Neural progenitor cell (in vitro differentiated cells): ENCODE measurements at places on chromosomes 3 and 15.

- DNase-seq, result no peak
- no peak overlapping the region for H3K27ac ChIP-seq
- peaks cover 15% of the 10 kb centered on the region for H3K27me3 ChIP-seq
- no peak overlapping the region for H3K4me3 ChIP-seq
- no peaks in the 10 kb centered on the region for H3K36me3 ChIP-seq
- H3K4me1 ChIP-seq, result peaks cover 28% of the 10 kb centered on the region
These were observed 60.5 kb downstream of the NR2F2 start for GRCh38 chr15:96390986-96391385.

DNA sequence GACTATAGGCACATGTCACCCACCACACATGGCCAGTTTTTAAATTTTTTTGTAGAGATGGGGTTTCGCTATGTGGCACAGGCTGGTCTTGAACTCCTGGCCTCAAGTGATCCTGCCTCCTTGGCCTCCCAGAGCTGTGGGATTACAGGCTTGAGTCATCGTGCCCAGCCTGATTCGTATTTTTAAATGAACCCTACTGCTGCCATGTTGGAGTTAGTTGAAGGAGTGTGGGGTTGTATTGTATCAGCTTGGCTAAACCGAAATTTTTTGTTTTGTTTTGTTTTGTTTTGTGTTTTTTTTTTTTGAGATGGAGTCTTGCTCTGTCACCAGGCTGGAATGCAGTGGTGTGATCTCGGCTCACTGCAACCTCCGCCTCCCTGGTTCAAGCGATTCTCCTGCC lies 11.8 kb upstream of the ZNF770 start:
- no peak overlapping the region for H3K4me3 ChIP-seq
- H3K27me3 ChIP-seq, result no peaks in the 10 kb centered on the region
- no peak for DNase-seq

DNA sequence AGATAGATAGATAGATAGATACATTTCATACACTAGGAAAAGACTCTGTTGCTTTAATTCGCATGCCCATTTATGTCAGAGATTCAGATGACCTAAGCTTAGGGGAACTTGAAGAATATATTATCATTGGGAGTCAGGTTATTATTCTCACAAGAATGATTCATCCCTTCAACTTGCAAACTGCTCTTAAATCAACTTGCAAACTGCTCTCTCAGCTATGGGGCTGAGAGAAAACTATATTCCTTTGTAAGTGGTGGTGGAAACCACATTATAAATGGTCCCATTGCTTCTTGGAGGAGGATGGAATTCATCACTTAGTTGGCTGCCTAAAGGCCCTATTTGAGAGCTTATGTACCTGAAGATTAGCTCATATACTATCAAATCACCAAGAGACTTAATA lies 160.9 kb upstream of the STAC start:
- no peaks in the 10 kb centered on the region for H3K27me3 ChIP-seq
- no peaks in the 10 kb centered on the region for H3K4me1 ChIP-seq
- no peak overlapping the region for H3K27ac ChIP-seq
- H3K4me3 ChIP-seq, result no peak overlapping the region
- no peaks in the 10 kb centered on the region for H3K36me3 ChIP-seq
- DNase-seq, result no peak

DNA sequence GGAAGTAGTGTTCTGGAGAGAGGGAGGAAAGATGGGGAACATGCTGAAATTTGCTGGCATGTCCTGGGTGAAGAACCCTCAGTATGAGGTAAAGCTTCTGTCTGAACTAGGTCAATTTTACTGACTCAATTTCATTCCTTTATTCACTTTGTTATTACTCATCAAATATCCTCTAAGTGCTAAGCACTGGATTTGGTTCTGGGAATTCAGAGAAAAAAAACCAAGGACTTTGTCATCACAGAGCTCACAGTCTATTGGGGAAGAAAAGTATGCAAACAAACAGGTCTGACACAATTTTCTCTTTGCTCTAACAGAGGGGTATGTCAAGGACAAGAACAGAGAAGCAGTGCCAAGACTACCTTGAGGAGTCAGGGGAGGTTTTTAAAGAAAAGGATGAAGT lies 68.0 kb downstream of the TFG start:
- H3K27ac ChIP-seq, result no peak overlapping the region
- no peaks in the 10 kb centered on the region for H3K36me3 ChIP-seq
- H3K4me3 ChIP-seq, result no peak overlapping the region

DNA sequence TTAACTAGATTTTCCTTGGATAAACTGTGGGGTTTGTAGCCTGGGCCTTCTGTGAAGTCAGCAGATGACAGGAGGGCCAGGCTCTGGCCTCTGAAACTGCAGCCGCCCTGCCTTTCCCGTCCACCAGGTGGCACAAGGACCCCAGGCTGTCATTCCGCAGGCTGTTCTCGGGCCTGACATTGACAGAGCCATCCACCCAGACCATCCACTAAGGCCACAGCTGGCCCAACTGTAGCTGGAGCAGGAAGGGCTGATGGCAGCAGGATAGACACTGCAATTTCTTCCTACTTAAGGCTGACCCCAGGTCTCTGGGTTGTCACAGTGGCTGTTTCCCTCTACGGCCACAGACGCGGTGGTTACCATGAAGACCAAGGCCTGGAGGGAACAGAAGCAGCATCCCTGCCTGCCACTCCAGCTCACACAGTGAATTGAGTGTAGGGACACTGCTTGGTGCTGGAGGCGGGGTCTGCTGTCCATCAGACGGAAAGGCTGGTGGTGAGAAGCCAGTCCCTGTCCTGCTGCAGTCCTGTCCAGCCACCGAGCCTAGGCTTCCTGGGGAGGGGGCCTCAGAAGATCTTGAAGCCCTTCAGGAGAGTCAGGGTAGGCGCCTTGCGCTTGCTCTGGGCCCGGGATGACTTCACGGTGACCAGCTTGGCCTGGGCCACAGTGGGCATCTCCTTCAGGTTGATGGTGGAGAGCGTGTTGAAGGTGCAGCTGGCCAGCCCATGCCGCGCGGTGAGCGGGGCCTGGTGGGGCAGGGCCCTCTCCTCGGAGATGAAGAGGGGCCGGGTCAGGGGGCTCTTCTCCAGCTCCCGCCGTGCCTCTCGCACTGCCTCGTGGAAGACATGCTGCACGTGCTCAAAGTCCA lies 9.4 kb downstream of the SLC51B start:
- no peaks in the 10 kb centered on the region for H3K4me1 ChIP-seq
- H3K27ac ChIP-seq, result no peak overlapping the region
- H3K36me3 ChIP-seq, result no peaks in the 10 kb centered on the region
- H3K4me3 ChIP-seq, result no peak overlapping the region

DNA sequence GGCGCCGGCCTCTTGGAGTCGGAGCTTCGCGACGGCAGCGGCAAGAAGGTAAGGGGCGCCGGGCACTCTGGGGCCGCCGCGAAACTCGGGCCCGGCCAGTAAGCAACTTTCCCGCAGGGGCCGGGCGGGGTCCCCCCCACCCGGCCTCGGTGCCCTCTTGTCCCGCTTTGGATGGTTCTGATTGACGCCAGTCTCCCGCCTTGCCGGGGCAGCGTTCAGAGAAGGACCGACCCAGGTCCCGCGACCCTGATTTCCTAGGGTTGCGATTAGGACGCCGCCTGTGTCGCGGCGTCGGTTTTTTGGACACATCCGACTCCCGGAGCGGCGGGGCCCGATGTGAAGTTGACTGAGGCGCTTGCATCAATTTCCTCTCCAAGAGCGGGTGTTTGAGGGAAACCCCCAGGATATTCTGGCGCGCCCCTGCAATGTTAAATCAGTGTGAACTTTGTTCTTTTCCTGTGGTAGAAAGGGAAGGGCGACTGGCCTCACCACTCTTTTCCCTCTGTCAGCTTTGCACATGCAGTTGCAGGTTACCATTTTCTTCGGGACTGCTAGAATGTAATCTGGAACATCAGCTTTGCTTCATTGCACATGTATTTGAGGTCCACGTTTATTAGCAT lies 755 bp downstream of the PDE8A start:
- H3K36me3 ChIP-seq, result no peaks in the 10 kb centered on the region
- H3K4me1 ChIP-seq, result peaks cover 6% of the 10 kb centered on the region
- peak; percentile 53 for DNase-seq

GRCh38 chr15:42033214-42033873 lies 12.5 kb upstream of the PLA2G4E start:
- H3K36me3 ChIP-seq, result no peaks in the 10 kb centered on the region
- H3K4me1 ChIP-seq, result no peaks in the 10 kb centered on the region
- no peaks in the 10 kb centered on the region for H3K27me3 ChIP-seq
